ENCODE measurements at places on chromosomes 1 and 21.

DNA sequence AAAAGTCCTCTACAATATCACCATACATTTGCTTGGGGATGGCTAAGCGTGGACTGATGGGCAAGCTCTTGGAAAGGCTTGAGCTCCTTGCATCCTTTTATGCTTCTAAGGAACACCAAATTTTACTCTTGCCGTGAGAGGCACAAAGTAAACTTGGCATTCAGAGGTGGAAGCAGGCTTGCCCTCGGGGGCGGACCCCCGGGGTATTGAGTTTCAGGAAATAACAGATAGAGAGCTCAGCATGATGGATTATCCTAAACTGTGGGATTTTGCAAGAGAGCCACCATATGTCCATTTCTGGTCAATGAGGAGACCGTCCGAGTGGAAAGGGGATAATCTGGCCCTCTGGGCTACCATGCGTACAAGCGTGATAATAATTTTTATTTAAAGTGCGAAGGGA is 14.0 kb downstream of the IFI16 start:
- no peak for DNase-seq

DNA sequence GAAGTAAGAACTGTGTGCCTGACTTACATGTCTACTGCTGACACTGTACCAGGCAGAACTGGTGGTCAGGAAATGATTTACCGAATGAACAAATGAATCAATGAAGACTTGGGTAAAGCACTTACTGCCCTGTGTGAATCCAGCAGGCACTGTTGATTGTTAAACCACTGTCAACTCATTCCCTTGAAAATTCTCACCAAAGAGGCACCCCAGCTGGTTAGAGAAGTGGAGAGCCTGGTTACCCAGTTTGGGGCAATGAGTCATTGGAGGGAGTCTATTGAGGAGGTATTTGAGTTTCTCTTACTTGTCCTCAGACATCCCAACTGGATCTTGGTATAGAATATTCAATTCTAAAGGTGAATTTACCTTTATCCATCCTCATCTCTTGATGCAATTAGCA is 34.2 kb downstream of the JUN start:
- DNase-seq = no peak

DNA sequence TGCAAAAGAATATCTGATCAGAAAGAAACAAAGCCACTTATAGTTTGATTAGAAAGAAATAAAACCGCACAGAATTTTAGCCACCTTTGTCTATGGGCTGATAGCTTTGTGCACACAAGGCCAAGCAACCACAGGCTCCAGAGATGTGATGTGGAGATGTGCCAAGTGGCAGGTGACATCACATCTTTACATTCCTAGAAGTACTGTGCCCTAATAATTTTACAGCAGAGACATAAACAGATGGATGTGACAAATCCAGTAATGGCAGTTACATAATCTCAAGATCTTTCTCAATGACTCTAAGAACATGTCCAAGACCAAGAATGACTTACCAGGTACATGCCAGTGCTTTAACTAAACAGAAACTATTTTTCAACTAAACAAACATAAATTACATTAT is 159.5 kb downstream of the LTN1 start:
- DNase-seq = no peak

DNA sequence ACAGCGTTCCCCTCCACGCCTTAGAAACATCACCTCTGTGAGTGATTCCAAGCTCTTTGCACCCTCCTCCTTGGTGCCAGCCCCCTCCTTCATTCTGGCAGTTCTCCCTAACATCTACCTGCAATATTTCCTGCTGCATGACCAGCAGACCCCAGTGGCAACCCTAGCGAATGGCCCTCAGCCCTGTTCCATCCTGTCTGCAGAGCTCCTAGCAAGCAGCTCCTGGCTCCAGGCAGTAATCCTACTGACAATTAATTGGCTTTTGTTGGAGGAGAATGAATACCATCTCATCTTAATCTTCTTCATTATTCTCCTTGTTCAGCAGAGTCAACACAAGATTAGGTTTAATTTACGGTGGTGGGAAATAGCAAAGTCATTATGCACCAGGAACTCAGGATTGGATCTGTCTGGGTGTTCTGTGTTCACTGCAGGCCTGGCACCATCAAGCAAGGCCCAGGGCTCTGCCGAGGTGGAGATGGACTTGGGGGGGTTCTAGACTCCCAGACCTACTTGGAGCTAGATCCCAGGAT is 12.4 kb downstream of the FBXO2 start:
- DNase-seq = no peak

- DNase-seq = no peak
Observed at GRCh38 chr1:93668121-93668520, 13.5 kb downstream of the BCAR3 start.

- DNase-seq = no peak
Observed at GRCh38 chr1:23927097-23927496, 13.9 kb upstream of the CNR2 start.

DNA sequence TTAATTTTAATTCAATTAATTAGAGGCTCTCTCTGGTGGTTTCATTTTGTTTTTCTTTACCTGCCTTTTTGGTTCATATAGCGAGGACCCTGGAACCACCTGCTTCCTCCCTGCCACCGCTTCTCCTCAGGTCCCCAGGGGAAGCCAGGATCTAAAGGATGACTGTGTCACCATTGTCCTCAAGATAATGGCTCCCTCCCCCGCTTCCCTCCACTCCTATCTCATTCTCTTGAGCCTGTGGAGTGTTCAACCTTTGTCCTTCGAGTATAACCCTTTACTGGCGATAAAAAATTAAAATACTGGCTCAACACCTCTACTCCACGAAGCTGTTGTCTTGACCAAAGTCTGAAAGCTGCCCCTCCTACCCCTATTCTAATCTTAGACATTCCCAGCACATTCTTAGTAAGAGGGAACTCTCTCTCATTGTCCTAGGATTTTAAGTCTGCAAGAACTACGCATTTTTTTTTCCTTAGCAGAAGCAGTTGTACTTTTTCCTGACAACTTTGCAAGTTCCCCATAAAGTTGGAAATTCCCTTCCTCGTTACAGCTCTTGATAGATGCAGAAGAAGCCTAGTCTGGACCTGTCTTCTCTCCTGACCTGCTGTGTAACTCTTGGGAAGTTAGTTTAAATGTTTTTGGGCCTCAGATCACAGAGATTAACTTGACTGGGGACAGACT is 12.6 kb upstream of the MAPKAPK2 start:
- DNase-seq = no peak

All from MG63 (cell line).